ENCODE measurements at places on chromosomes 3 and 15.

GRCh38 chr15:40104296-40104864, 4.3 kb downstream of the BMF start:
- DNase-seq: no peak

DNA sequence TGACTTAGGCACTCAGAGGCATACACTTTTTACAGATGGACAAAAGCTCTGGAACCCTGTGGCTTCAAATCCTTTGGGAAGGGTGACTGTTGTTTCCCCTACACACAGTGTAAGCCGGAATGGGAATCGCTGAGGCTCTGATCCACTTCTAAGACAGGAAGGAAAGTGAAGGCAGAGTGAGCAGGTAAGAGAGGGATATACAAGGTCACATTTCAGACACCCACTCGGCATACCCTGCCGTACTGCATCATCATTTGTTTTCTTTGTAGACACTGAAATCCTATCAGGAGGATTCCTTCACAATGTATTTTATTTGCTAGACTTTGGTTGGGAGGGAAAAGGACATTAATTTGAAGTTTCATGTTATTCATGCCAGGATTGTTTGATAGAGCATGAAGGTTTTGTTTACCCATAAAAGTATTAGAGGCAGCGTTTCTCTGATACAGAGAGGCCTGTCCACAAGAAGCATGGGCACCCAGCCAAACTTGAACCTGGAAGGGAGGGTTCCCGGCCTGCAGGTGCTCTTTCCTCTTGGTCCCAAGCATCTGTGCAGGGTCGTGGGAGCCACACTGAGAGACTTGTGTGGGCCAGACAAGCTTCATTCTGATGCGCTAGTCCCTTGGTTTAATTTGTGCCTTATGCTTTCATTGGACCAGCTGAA, 21.9 kb upstream of the POLR2M start:
- DNase-seq: no peak

GRCh38 chr15:66716656-66717020, 14.6 kb downstream of the SMAD6 start:
- no peak for DNase-seq

- DNase-seq: no peak
Observed at GRCh38 chr15:55654561-55655031, 66.5 kb upstream of the PYGO1 start.
